ENCODE measurements at places on chromosomes 12 and 14. TPM values are rescaled to one million over a fixed set of nuclear protein-coding genes. Genes with fewer than 3 reads are reported as not detected.

MIPOL1 gene
- total RNA-seq: 12.1 TPM

SYNDIG1L gene
- total RNA-seq: 1.1 TPM

DNA sequence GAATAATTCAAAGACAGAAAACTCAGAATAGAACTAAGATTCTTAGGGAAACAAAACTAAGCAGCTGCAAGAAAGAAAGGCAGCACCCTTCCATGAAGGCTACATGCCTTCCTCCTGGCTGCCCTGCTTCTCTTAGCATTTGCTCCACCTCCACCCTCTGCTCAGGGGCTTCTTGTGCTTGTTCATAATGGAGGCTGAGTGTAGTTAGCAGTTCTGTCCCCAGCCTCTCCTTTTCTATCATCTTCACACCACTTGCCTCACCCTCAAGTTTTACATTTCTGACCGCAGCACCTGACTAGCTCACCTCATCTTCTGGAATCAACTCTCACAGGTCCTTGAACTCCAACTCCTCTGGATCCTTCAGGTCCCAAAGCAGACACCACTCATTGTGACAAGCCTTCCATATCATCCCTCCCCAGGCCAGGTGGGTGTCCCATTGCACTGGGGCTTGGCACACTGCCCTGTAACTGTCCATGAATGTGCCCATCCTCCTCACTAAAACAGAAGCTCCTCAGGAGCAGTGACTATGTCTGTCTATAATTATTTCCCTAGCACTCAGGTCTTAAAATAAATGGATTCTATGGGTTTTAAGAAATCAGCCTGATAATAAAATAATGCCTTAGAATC, 139.1 kb downstream of the TMTC1 start:
- H3K36me3 ChIP-seq: no peaks in the 10 kb centered on the region
- no peaks in the 10 kb centered on the region for H3K27me3 ChIP-seq
- no peaks in the 10 kb centered on the region for H3K4me1 ChIP-seq
- H3K27ac ChIP-seq: no peak overlapping the region
- no peak overlapping the region for H3K4me3 ChIP-seq

DNA sequence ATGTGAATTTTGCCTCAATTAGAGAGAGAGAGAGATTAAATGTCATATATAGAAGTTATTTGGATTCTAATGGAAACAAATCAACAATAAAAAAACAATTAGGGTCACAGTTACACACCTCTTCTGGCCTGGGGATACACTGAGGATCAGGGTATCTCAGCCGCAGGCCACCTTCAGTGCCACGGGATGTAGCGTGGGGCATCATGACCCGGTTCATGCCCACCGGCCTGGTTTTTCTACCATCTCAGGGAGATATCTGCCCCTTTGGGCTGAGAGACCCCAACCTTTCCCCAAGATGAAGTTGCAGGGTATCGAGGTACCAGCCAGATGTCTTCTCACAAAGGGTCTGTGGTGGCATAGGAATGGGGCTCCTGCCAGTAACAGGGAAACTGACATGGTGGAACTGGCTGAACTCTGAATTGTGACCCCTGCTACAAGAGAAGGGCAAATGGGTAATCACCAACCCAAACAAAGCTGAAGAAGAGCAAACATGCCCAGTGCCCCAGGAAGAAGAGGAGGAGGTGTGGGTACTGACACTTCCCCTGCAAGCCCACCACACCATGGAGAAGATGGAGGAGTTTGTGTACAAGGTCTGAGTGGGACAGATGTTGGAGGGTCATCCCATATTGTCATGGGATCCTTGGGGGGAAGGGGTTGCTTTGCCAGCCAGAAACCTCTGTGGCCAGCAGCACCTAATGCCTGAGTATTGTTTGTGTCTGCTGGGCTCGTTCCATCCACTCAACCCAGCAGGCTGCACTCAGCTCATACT, 19.5 kb downstream of the SERPINA3 start:
- no peak overlapping the region for H3K4me3 ChIP-seq
- H3K27me3 ChIP-seq: peaks cover 9% of the 10 kb centered on the region
- H3K4me1 ChIP-seq: no peaks in the 10 kb centered on the region
- no peak for DNase-seq

GRCh38 chr14:20676072-20676471, 8.3 kb upstream of the RNASE4 start:
- no peaks in the 10 kb centered on the region for H3K36me3 ChIP-seq
- H3K4me1 ChIP-seq: peaks cover 9% of the 10 kb centered on the region
- no peak overlapping the region for H3K27ac ChIP-seq
- no peak overlapping the region for H3K4me3 ChIP-seq
- DNase-seq: no peak
- H3K27me3 ChIP-seq: peaks cover 8% of the 10 kb centered on the region

TMEM229B gene
- total RNA-seq: 0.08 TPM

DNA sequence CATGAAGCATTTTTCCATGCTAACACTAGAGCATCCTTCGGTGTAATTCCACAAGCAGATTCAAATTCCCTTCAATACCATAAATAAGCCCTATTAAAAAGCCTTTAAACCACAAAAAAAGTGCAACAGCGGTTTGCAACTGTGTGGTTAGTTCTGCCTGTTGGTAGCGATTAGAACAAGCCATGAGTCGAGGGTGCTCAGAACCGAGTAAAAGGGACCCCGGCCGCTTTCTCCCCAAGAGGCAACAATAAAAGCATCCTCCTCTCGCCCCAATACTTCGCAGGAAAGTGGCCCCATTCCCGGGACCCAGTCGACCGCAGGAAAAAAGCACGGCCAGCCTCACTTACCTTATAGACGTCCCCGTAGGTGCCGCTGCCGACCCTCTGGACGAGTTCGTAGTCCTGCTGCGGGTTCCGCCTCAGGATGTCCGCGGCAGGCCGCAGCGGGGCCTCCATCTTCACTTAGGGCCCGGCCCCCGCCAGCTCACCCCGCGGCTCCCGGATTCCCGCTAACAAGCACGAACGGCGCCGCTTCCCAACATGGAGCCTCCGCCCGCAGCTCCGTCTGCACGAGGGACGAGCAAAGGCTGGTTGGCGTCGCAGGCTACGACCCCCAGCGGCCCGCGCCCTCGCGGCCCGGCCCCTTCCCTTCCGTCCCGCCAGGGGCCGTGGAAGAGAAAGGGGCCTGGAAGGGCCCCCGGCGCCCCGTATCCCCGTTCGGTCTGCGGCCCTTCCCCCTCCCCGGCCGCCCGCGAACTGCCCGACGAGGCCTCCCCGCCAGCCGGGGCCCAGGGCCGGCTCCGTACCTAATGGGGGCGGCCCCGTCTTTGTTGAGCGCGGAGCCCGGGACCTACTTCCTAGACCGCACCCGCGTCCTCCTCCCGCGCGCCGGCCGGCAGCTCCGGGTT, 521 bp downstream of the MAP4K5 start:
- peaks cover 36% of the 10 kb centered on the region for H3K4me1 ChIP-seq
- peak overlapping the region; percentile 98 for H3K4me3 ChIP-seq
- peaks cover 13% of the 10 kb centered on the region for H3K36me3 ChIP-seq
- peaks cover 6% of the 10 kb centered on the region for H3K27me3 ChIP-seq

DNA sequence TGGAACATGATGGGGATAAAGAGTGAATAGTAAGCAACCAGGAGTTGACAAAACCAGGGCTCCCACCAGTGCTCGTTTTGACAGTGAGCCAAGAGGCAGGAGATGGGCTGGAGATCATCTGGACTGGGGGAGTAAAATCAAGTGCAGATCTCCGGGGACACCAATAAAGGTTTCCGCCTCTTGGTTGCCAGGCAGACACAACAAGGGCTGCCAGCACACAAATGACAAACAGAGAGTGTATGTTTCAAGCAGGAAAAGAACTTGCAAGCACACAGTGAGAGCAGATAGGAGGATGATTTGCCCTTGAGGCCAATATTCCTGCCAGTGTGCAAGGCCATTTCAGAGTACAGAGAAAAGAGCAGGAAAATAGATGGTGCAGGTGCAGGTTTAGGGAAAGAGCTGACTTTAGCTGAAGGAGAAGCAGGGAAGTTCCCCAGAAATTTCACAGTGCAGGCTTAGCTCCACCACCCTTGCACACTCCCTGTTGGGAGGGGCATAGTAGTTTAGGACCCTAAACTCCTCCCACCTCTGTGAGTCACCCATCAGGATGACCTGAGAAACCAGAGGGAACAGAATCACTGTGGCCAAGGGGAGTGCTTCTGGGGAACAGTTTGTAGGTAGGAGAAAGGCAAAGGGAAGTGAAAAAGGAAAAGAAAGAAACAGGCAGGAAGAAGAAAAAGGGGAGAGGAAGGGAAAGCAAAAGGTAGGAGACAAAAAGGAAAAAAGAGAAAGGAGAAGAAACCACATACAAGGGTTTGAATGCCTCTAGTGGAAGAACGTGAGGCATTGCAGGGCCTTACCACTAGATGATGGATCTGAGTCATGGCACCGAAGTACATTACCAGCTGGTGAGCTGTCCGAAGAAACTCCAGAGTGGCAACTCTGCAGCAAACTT, 404.4 kb downstream of the SLC6A15 start:
- H3K27ac ChIP-seq: no peak overlapping the region
- no peaks in the 10 kb centered on the region for H3K36me3 ChIP-seq
- H3K27me3 ChIP-seq: peaks cover 3% of the 10 kb centered on the region
- DNase-seq: no peak
- no peak overlapping the region for H3K4me3 ChIP-seq

PTGES3 gene
- 165 TPM for total RNA-seq

DNA sequence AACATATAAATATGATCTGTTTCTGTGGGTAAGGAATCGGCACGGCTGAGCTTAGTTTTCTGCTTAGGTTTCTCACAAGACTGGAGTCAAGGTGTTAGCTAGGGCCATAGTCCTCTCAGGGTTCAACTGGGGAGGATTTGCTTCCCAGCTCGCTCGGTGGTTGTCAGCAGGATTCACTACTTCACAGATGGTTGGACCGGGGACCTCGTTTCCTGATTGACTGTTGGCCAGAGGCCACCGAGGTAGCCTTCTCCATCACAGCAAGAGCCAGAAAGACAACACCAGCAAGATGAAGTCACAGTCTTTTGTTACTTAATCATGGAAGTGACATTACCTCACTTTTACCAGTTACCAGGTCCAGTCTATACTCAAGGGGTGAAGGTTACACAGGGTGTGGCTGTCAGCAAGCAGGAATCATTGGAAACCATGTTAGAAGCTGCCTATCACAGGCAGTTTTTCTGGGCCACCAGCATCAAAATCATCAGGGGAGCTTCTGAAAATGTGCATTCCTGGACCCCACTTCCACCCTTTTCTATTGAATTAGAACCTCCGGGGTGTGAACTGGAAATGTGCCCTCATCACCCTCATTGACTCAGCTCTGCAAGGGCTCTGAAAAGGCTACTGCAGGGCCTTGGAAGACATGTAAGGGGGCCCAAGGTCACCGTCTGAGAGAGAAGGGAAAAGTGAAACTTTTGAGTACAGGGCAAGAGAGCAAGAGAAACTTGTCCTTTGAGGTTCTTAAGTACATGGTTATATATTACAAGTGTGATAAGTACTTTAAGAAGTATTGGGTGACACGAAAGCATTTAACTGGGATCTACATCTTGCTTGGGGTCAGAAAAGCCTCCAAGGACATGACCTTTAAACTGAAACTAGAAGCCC, 10.9 kb downstream of the COPS7A start:
- no peak for DNase-seq
- H3K27ac ChIP-seq: no peak overlapping the region

IFNG-AS1 gene
- total RNA-seq: not detected

DYRK4 gene
- 188 TPM for total RNA-seq

GRCh38 chr12:56775638-56776037, 12.5 kb downstream of the HSD17B6 start:
- no peak for DNase-seq
- H3K36me3 ChIP-seq: peaks cover 5% of the 10 kb centered on the region
- H3K27ac ChIP-seq: no peak overlapping the region

DNA sequence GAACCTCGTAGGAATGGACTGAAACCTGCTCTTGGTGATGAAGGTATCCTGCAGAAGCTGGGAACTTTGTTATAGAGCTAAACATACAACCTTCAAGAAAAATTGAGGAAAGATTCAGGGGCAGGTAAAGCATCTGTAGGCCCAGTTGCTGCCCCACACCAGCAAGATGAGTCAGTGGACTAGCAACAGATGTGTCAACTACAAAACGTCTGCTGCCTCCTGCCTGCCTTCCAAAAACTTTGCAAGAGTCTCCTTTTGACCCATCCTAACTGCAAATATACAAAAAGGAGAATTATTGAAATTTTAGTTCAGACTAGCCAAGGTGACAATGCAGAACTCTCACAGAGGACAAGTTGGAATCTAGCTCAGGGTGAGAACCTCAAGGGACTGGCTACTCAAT, 60.9 kb upstream of the TMTC1 start:
- H3K27ac ChIP-seq: no peak overlapping the region
- no peak overlapping the region for H3K4me3 ChIP-seq
- H3K27me3 ChIP-seq: peaks cover 3% of the 10 kb centered on the region
- H3K36me3 ChIP-seq: no peaks in the 10 kb centered on the region
- no peaks in the 10 kb centered on the region for H3K4me1 ChIP-seq
- DNase-seq: no peak

GRCh38 chr14:79044894-79045624, 874.9 kb downstream of the NRXN3 start:
- H3K27me3 ChIP-seq: no peaks in the 10 kb centered on the region
- no peak overlapping the region for H3K4me3 ChIP-seq
- no peaks in the 10 kb centered on the region for H3K36me3 ChIP-seq
- no peak overlapping the region for H3K27ac ChIP-seq

GRCh38 chr14:58401587-58401986, 5.9 kb downstream of the TOMM20L start:
- no peak for DNase-seq
- no peaks in the 10 kb centered on the region for H3K36me3 ChIP-seq
- no peak overlapping the region for H3K27ac ChIP-seq

DNA sequence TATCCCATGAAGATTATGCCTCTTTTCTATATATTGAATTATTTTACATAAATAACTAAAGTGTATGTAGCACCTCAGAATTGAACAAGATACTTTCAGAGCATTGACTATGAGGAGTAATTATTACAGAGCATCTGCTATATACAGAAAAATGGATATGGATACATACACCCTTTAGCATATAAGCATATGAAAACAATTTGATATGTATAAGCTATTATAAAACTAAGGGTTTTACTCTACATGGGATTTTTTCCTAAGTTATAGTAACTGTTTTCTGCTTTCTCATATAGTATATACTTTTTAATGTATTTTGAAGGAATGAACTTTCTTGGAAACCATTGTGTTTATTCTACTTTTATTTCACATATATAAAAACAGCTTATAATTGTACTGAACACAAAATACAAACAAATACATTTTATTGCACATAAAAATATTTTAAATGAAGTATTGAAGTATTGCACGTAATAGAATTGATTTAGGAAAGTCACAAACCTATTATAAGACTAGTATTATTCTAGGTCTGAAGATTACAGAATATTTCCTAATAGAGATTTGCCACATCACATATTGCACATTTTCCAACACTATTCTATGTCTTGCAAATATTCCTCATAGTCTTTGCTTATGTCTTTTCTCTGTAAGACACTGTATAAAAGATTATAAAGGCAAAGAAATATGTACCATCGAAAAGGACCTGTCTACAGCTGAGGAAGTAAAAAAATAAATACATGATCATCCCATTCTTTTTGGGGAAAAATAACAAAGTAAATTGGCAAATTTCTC, 8.4 kb downstream of the CD69 start:
- peaks cover under 1% of the 10 kb centered on the region for H3K4me1 ChIP-seq

GRCh38 chr14:73896521-73896920, 9.9 kb downstream of the ZNF410 start:
- peak overlapping the region; percentile 48 for H3K4me3 ChIP-seq
- no peak for DNase-seq
- peaks cover 28% of the 10 kb centered on the region for H3K36me3 ChIP-seq

DTX1 gene
- total RNA-seq: 62.8 TPM

GRCh38 chr12:60494244-60494643, 898.4 kb downstream of the SLC16A7 start:
- peaks cover 4% of the 10 kb centered on the region for H3K4me1 ChIP-seq
- peak; percentile 12 for DNase-seq
- no peaks in the 10 kb centered on the region for H3K36me3 ChIP-seq
- H3K27me3 ChIP-seq: no peaks in the 10 kb centered on the region
